KG1 (cell line): ENCODE measurements at places on chromosomes 12 and 14.

DNA sequence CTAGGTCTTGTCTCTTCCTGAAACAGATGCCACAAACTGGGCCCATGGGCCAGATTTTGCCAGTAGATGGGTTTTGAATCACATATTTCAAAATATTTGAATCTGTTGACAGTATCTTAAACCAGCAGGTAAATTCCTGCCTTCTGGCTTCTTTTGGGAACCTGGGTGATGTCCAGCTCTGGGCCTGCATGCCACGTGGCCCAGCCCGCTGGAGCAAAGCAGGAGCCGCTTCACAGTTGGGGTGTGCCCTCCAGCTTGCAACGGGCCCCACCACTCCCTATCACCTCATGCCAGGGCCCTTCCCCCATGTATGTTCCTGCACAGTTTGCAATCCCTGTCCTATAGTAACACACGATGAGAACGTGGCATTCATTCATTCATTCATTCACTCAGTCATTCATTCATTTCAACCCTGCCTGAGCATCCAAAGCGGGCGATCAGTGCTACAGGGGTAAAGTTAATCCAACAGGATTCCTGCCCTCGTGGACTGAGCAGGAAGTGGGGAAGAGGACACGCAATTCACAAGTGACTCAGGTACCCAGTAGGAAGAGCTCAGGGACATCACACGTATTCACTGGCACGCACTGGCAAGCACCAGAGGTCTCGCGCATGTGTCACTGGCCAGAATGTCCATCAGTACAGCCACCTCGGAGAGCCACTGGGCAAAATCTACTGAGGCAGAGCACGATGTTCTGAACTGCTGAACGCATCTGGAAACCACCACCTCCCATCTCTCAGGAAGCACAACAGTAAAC is 27.8 kb downstream of the SCARB1 start:
- DNase-seq: no peak

DNA sequence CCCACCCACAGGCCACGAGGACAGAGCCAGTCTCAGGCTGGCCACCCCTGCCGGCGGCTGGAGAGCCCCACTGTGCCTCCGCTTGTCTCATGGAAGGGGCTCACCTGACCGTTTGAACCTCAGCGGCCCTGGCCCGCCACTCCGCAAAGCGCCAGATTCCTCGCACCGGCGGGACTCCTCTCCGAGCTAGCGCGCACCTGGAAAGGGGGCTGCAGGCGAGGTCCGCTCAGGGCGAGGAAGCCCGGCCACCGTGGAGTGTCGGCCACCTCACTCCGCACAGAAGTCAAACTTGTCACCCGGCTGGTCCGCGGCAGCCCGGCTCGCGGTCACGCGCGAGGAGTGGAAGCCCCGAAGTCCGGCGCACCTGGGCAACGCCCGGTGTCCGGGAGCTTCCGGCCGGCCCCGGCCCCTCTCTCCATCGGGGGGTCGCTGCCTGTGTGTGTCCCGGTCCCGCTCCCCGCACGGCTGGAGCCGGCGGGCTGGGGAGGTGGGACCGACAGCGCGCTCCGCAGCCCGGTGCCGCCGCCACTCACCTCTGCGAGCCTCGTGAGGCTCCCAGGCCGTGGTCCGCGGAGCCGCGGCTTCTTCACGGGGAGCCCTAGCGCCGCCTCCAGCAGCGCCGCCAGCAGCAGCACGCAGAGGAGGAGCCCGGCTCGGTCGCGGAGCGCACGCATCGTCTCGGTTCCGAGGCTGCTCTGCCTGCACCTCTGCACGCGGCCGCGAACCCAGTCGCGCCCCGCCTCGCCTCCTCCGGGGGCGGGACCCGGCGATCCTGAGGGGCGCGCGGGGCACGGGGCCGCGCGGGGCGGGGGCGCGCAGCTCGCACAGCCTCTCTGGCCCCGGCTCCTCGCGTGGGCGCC is at the start of gene ISM2:
TSS of gene ISM2 (minus strand) at position 697 of the 860 bp plus-strand sequence. CDS start at position 674, 23 bp downstream.
- no peak for DNase-seq

DNA sequence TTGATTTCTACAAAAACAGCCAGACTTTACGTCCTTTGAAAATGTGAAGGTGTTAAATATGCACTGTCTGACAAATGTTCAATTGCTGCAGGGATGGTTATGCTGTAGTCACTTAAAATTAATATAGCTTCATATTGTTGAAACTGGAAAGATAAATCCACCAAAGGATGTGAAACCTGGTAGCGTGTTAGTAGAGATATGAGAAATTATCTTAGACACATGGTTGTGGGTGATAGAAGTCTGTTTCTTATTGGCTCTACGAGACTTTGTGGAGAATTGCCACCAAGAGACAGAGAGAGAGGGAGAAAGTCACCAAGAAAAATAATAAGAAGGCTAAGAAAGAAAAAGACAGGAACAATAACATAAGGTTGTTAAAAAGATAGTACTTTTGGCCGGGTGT is 2.6 kb upstream of the CAPRIN2 start:
- no peak for DNase-seq

- no peak for DNase-seq
These were observed 10.7 kb downstream of the TCTN2 start for GRCh38 chr12:123681605-123682004.

GRCh38 chr14:61565836-61566536 is 129.3 kb upstream of the HIF1A start:
- no peak for DNase-seq

DNA sequence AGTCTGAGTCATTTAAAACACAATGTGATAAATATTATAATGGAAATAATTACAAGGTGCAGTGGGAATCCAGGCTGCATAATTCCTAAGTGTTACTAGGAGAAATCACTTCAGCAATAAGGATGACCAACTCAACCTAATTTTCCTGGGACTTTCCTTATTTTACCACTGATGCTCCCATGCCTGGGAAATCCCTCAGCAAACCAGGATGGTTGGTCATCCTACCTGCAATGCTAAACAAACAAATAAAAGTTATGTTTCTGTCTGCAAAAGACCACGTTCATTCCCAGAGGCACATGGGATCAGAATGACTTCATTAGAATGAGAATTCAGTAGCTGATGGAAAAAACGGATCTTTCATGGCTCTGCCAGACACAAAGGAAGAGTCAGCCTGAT is 130.8 kb upstream of the RAP1B start:
- DNase-seq: no peak

DNA sequence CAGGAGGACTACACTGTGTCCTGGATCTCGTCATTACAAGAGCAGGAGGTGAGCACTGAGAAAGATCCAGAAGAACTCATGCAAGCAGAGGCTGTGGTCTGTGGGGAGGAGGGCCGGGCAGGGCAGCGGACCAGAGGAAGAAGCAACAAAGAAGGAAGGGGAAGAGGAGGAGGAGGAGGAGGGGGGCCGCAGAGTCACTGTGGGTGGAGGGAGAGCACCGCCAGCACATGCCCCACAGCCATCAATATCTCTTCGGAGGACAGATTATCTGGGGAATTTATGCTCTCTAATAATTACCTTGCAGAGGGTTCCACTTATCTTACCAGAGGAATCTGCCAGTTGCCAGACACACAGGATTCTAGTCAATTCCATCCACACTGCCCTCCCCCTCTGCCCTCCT is 105.6 kb downstream of the DPF3 start:
- no peak for DNase-seq

GRCh38 chr14:28088125-28088524 is 678.5 kb upstream of the FOXG1 start:
- no peak for DNase-seq

DNA sequence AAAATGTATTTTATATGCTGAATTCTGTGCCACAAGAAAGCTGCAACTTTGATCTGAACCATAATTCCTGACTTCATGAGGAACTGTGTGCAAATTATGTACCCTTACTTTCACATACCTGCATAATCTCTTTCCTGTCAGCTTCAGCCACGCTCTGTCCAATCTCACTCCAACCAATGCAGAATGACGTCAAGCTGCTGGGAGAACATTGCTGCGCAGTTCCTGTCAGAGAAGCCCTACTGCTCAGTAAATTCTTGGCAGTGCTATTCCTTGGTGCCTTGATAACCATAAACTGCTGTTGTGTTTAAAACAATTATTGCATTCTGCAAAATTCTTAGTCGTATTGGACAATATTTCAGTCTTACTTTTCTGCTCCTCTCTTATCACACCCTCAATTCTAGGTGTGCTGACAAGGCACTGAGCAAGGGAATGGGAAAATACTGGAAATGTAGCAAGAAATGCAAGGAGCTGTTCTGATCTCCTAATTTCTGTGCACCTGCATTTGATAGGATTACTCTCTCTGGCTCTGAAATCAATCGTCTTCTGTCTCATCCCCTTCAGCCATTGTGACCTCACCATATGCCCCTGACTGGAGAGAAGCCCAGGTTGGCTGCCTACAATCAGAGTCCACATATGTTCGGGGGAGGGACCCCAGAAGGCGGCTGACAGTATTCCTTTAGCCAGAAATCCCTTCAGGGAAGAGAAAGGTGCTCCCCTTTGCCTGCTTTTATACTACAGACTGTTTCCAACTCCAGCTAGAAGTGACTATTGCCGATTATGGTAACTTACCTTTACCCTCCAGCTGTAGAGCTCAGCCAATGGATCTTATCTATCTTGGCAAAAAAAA is 274.9 kb upstream of the NOVA1 start:
- DNase-seq: no peak

- no peak for DNase-seq
These were observed 27.1 kb downstream of the CPNE8 start for GRCh38 chr12:38878333-38878705.

DNA sequence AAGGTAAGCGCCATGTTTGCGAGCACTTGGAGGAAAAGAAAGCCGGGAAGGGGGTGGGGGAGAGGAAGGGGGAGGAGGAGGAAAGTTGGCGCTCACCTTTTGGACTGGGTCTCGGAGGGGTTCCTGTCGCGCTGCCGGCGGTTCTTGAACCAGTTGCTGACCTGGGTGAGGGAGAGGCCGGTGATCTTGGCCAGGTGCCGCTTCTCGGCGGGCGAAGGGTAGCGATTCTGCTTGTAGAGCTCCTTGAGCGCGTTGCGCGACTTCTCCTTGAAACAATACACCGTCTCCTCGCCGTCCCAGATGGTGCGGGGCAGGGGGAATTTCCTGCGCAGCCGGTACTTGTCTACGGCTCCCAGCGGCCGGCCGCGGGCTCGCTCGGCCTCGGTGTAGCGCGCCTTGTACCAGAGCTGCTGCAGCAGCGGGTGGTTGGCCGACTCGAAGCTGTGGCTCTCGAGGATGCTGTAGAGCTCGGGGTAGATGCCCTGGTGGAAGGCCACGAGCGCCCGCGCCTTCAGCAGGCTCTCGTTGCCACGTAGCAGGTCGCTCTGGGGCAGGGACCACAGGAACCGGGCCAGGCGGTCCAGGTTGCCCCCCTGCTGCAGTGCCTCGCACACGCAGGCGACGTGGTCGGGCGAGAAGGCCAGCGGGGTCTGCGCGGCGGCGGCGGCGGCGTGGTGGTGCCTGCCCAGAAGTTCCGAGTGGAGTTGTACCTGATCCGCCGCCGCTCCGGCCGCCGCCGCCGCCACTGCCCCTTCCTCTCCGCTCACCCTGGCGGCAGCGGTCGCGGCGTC is 840 bp downstream of the SIX4 start:
- DNase-seq: peak; percentile 19

- no peak for DNase-seq
These were observed at the start of gene GPR135 for GRCh38 chr14:59465316-59466135. Gene GPR135, minus strand, starts transcription at chr14:59465380. Its CDS starts 154 bp downstream, at chr14:59465226.

DNA sequence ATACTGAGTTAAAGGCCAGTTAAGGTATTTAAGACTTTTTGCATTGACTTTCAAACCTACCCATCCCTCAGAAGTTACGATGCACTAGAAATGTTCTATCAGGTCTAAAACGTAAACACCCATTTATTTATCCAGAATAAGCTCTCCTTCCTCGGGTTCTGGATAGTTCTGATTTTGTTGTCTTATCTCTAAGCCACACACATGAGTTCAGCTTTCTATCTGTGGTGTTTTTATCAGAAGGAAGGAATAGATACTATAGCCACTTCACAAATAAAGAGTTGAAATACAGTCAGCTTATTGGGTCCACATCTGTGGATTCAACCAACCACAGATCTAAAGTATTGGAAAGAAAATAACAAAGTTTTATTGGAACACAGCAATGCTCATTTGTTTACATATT is 5.4 kb downstream of the SFSWAP start:
- DNase-seq: no peak

- no peak for DNase-seq
These were observed 175.9 kb downstream of the MON2 start for GRCh38 chr12:62642486-62642885.

GRCh38 chr12:123118497-123118896 is 32.4 kb downstream of the PITPNM2 start:
- no peak for DNase-seq

DNA sequence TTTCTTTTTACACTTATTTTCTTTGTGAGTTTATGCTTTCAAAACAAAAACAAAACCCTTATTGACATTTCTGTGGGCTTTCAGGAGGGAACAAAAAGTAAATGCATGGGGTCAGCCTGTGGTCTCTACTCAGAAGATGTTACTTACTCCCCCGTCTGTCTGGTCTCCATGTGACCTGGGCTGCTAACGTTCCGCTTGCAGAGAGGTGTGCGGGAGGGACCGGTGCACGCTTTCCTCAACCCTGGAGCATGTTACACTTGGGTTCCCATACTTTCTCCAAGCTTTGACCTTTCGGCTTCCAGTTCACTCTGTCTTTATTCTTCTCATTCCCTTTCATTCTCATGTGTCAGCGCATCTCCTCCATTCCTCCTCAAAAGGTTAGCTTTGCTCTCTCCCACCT is 36.5 kb downstream of the ZC3H14 start:
- no peak for DNase-seq

DNA sequence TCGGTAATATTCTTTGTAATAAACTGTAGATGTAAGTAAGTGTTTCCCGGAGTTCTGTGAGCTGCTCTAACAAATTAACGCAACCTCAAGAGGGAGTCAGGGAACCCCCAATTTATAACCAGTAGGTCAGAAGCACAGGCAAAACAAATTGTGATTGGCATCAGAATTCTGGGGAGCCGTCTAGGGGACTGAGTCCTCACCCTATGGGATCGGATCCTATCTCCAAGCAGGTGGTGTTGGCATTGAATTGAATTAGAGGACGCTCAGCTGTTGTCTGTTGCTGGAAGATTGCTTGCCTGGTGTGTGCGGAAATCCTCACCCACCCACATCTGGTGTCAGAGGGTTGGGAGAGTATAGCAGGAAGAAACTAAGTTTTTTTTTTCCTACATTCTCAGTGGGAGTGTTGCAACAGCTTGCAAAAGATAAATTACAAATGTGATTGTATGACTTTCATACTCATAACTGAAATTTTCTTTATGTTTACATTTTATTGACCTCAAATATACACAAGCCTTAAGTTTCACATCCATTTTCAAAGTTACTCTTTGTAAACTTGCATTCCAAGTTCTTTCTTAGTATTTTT is 5.5 kb downstream of the TMEM52B start:
- DNase-seq: no peak

GRCh38 chr12:69431591-69432222 is 38.5 kb upstream of the FRS2 start:
- DNase-seq: no peak

DNA sequence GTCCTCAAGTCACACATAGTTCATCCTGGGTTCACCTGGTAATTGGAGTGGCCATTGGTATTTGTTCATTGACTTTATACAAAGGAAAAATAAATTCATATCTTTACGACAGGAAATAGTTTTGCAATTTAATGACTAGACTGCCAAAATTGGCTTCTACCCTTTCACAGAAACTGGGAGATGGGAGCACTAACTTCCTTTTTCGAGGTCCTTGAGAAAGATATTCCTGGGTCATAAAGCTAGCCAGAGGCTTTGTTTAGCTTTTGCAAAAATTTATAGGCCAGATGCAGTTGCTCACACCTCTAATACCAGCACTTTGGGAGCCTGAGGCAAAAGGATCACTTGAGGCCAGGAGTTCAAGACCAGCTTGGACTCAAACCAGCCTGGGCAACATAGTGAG is 10.2 kb upstream of the OR11G2 start:
- DNase-seq: no peak

- no peak for DNase-seq
These were observed 30.9 kb upstream of the STRN3 start for GRCh38 chr14:31057035-31057434.
